ENCODE measurements at places on chromosomes 6 and 20.
A peak's percentile ranks its signal among the peaks of the same experiment; 100 is the strongest.

DNA sequence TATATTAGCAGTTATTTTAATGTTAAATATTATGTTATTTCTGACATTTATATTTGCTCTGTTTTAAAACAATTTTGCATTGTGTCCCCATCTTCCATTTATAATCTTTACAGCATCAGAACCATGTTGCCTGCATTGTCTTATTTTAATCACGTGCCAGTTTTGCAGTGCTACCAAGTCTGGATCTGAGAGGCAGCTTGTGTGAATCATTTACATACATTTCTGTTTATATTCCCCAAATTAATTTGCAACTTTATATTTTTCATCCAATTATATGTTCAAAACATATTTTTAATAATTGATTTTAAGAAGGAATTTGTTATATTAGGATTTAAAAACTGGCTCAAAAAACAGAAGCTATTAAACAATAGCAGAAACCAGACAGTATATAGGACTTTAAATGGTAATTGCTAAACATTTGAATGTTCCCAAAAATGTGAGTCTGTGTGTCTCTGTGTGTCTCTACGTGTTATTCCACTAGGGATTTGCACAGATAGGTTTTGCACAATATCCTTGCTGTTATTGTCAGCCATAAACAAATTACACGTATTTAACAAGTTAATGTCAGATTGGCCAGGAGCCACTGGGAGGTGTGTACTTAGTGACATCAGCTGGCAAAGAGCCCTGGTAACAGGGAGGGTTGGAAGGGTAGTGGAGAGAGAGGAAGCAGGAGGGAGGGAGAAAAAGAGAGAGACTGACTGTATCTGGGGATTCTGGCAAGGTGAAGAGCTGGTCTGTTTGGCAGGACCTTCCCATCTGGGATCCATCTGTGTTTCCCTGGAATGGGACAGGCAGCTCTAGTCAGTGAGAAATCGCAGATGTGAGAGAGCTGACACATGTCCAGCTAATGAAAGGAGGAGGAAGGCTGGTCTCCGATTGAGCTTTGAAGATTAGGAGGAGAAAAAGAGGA lies 72.1 kb downstream of the CBFA2T2 start:
- DNase-seq = no peak

DNA sequence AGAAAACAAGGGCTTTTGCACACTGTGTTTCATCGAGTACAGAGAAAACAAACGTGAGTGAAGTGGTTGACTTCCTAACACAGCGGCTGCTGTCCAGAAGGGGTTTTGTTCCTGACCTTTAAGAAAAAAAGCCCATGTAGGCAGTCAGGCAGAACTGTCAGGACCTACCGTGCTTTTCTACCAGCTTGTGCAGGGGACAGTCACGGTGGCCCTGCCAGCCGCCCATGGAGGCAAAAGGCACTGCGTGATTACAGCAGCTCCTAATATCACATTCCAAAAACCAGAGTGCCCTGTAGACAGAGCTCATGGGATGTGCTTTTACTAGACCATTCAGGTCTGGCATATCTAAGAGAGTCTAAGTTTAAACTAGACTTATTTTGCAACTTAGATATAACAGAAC lies 12.2 kb downstream of the TNFAIP3 start:
- no peak for DNase-seq

- no peak for DNase-seq
Observed at GRCh38 chr6:106516616-106517015, 112.7 kb downstream of the RTN4IP1 start.

DNA sequence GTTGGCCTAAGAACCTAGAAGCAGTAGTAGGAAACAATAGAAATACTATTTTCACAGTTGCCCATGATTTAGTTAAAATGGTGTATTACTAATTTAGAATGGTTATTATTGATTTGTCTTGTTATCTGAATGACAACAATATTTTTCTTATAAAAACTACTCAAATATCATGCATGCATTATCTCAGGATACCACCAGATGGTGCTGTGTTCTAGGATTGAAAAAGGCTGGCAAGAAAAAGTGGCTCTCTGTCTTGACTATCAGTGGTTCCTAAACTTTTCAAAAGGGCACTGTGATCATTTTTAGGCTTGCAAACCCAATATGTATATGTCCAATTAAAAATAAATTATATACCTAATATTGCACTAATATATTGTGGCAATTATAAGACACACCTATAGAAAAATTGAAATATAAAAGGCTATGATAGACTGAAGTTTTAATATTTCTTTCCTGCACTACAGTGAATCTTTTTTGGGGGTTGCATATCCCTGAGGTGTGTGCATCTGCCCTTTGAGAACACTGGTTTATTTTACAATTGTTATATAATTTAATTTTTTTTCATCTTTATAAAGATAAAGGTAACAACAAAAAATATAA lies 131.7 kb upstream of the MLIP start:
- DNase-seq = no peak

GRCh38 chr6:16758163-16758975 lies 2.9 kb downstream of the ATXN1 start:
- peak; percentile 66 for DNase-seq

DNA sequence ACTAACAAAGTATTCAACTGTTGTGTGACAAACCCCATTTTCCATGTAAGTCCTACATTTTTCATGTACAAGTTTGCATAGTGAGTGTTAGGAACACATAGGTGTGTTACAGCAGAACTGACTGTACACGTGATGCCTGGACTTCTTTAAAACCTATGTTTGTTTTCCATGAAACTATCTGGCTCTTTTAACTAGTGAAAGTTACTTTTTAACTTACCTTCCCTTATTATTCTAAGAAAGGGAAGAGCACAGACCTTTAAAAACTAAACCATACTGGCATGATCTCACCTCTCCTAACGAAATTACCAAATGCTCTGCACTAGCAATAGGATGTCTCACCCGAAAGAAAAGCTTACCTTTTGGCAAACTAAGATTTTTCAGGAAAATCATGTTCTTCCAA lies 87.8 kb downstream of the CENPW start:
- no peak for DNase-seq

- no peak for DNase-seq
Observed at GRCh38 chr6:36651659-36652379, 26.7 kb upstream of the CDKN1A start.

- DNase-seq = no peak
Observed at GRCh38 chr6:159809149-159809548, 9.1 kb downstream of the PNLDC1 start.

DNA sequence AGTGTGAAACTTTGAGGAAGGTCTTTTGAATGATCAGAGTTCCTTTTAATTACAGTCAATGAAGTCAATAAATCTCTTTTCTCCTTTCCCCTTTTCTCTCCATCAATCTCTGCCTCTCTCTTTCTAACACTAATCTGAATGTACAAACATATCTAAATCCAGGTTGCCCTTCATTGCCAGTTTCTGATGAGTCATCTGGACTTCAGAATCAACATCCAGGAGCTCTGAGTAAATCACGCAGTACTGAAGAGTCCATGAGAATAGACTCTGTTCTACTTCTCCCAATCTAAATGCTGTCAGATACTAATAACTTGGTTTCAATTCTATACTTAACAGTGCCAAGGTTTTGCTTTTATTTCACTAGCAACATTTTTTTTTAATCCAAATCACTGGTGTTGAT lies 238.7 kb upstream of the THEMIS start:
- DNase-seq = no peak

GRCh38 chr6:4323322-4323721 lies 187.9 kb upstream of the ECI2 start:
- no peak for DNase-seq

DNA sequence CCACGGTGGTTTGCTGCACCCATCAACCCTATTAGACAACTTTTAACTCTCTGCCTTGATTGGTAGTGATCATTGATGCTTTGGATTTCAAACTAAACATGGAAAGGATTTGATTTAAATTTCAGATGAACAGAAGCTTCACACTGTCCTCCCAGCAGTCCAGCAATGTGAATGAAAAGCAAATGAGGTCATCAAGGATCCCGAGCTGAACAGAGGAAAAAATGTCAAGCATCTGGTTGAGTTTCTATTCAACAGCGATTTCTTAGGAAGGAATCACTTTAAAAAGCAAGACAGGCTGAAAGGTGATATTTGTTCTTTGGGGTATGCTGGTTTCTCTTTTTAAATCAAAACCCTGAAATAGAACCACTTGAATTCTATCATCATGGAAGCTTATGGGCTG lies 10.6 kb upstream of the SAMD3 start:
- no peak for DNase-seq

DNA sequence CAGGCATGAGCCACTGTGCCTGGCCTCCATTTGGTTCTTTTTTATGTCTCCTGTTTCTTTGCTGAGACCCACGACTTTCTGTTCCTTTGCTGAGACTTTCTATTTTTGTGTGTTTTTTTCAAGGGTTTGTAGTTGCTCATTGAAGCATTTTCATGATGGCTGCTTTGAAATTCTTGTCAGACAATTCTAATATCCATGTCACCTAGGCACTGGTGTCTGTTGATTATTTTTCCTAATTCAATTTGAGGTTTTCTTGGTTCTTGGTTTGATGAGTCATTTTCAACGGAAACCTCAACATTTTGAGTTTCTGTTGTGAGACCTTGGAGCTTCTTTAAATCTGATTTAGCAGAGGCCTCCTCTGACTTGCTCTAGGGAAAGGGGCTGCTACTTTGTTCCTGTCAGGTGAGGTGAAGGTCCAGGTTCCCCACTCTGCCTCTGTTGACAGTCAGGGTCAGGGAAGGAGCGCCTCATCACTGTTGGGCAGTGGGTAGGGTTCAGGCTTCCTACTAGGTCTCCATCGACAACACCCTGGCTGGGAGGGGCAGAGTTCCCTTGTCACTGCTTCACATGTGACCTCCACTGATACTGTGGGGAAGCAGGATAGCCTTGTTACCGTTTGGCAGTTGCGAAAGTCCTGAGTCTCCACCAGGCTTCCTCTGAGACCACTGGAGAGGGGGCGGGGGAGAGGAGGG lies 67.2 kb upstream of the RNF24 start:
- peak; percentile 77 for DNase-seq

DNA sequence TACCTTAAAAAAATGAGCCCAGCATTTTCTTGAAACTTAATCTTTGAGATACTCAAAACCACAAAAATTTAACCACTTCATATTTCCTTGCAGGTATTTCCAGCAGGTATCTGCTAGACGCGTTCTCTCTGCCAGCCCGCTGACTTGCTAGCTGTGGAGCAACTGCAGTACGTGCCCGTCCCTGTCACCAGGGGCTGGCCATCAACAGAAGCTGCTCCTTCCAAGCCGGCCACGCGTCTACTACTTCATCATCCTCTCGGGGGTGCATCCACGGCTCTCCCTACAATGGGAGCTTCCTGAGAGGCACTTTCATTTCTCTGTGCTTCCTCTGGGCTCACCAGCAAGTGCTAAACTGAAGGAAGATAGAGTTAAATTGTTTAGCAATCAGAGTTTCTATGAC lies 132.4 kb downstream of the DTNBP1 start:
- DNase-seq = no peak

DNA sequence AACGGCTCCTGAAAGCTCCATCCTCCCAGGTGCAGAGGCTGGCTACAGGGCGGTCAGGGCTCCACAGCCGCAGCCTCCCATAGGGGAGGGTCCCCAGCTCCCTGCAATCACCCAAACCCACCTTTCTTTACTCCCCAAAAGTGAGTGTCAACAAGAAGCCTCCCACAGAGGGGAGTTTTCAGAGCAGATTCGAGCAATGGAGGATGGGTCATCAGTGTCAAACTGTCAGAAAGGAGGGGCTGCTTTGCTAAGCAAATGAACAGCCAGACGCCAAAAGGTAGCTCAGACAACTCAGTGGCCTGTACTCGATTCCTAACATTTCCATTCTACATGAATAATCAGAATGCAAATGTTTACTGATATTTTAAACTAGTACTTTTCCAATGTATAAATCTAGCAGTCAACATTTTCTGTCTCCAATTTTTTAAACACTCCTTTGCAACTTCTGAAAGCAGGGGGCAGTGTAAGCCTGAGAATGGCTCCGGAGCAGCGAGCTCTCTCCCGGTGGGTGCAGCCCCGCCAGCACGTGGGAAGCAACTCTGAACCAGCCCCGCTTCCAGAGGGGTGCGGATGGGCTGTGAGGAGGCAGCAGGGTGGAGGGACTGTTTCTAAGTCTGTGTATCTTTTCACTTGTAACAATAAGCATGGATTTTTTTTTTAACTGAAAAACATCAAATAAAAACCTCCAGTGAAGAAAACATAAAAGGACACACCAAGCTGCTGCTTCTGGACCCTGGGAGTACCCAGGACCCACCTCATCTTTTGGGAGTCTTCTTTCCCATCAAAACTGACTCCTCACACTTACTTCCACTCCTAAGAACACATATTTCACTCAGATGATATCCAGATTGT lies 54.9 kb downstream of the TAF4 start:
- peak; percentile 83 for DNase-seq

DNA sequence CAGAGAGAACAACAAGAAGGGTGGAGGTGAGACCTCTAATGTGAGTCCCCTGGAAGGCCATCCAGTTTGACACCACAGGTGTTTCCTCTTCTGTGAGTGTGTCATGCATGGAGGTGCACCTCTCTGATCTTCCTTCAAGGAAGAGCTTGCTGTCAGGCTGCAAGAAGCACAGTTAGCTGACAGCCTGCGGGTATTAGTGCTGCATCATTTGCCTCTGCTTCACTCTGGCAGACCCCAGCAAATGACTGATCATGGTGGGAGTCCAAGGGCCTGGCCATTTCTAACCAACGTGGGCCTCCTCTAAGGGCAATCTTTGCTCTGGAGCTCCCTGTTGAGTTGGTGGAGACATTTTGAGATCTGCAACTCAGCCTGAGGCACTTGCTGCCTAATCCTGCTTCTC lies 206.3 kb downstream of the EPHA7 start:
- DNase-seq = no peak

- DNase-seq = no peak
Observed at GRCh38 chr6:131929264-131929663, 21.9 kb downstream of the CCN2 start.

DNA sequence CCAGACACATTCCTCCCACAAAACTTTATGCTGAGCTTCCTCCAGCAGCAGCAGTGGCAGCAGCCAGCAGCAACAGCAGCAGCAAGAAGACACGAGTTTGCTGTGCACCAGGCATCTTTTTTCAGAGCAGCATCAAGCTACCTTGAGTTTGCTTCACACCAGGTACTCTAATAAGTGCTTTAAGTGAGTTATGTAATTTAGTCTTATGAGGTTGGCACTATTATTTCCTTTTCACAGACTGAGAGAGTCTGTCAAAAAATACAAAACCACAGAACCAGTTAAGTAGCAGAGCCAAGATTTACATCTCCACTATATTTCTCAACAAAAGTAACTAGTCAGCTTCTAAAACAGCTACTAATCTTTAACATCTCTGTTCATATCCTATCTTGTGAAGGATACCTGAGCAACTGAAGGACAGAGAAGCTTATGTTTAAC lies 23.7 kb downstream of the RANBP9 start:
- peak; percentile 72 for DNase-seq
